Bronchial epithelial cell (primary cell): ENCODE measurements at places on chromosomes 4 and X. TPM values are rescaled to one million over a fixed set of nuclear protein-coding genes. Genes with fewer than 3 reads are reported as not detected.

Gene CORIN
- total RNA-seq, result 0.26 and 0.38 TPM in 2 replicates

Gene ASMTL
- total RNA-seq, result 4.7 and 7.7 TPM in 2 replicates

Gene GYPB
- total RNA-seq, result not detected in 2 replicates

Gene CLCN4
- total RNA-seq, result 1.3 and 2.4 TPM in 2 replicates

DNA sequence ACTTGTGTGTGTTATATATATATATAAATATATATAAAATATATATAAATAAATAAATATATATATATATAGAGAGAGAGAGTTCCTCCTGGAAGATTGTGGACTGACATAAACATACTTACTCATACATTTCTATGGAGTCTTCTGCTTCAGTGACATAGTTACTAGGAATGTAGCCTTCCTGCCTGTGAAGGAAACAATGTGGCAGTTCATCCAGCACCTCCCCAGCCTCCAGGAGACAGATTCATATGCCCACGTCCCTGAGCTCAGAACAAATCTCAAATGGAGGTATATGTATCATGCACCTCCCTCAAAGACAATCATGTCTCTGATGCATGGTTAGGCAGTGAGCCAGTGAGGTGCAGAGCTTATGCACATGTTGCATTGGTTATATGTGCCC lies 11.4 kb upstream of the TIMM8A start:
- peak; percentile 32 for DNase-seq

DNA sequence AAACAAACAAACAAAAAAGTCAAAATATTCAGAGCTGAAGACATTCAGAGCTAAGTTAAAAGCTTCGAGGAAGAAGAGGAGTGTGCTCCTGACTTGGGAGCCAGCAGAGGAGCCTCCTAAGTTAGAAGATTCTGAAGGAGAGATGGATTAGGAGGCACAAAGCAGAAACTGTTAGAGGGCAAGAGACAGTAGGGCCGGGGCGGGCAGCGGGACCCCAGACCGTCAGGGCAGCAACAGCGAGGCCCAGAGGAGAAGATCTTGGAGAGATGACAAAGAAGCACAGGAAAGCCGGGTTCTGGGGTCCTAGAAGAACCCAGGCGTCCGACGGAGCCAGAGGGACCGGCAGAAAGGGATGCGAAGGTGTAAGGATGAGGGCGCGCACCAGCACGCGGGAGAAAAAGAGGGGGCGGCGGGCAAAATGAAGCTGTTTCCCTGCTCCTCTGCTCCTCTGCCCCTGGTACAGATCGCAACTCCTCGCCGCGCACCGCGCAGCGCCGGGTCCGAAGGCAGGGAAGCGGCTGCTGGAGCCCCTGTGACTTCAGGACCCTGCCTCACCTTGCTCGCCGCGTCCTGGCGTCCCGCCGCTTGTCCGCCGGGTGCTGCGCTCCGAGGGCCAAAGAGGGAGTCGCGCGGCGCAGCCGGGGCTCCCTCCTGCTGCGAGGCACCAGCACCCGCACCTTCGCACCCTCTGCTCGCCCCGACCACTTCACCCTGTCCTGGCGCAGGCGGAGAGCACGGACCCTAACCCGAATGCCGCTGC lies 477 bp downstream of the KLHL13 start:
- no peak for DNase-seq

DNA sequence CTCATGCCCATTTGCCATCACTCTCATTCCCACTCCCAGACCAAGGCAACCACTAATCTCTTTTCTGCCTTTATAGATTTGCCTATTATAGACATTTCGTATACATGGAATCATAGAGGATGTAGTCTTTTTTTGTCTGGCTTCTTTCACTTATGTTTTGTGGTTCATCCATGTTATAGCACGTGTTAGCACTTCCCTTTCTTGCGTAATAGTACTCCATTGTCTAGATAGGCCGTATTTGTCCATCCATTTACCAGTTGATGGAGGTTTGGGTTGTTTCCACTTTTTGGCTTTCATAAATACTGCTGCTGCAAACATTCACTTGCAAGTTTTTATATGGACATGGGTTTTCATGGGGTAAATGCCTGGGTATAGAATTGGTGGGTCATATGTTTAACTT lies 48.4 kb downstream of the KIF4A start:
- no peak for DNase-seq

DNA sequence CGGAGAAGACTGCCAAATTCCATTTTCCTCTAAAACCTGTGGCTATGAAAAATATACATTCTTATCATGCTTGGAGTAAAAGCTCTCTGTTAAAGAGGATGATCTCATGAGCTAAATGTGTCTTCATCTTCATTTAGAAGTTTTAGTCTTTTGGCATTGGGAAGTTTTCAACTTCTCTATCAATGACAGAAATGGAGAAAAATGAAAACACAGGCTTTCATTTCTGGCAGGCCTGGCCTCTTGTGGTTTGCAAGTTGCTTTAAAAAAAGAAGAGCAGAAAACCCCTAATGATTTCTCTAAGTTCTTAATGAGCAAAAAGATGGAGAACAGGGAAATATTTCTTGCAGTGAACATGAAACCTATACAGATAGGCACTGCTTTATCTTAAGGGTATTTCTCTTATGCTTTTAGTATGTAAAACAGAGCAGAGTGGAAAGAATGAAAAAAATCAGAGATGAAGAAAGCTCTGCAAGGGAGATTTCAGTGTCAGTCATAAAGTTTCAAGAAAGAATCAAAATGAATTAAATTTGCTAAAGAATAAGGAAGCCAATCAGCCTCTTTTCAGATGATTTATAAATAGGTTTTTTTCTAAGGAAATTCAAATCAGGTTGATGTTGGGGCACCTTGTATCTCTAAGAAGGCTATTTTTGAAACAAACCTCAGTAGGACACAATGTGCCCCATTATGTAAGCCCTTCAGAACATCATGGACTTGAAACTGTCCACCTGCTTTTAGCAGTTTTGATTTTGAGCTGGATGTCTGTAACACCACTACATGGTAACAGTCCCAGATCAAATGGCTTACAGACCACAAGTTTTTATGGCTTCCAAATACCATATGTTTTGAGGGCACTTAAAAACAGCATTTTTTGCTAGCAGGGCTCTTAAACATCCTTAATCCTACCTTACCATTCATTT lies 225.0 kb downstream of the GRIA3 start:
- DNase-seq, result no peak
